Kasumi-1 (cell line): ENCODE measurements at places on chromosomes 11 and 22.

DNA sequence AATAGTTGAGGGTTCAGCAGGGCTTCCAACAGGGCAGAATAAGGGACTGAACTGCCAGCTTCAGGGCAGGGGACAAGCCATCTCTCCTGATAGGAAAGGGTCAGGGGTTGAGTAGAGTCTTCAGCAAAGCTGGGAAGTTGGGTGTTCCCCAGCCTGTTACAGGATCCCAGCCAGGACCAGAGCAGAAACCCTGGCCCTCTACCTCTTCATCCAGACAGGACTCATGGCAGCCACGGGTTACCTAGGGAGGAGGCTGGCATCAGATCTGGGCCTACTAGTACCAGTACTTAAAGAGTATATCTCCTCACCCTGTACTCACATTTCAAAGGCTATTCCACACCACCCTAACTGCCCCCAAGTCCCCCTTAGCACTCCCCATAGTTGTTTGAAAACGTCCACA, 2.4 kb upstream of the TAF10 start:
- no peak for DNase-seq

GRCh38 chr22:27825174-27825573, 23.6 kb upstream of the MN1 start:
- peak; percentile 8 for DNase-seq

- DNase-seq, result no peak
Measured at GRCh38 chr11:12840871-12841660, 166.8 kb downstream of the TEAD1 start.

GRCh38 chr11:66225066-66225465, 43.4 kb upstream of the RAB1B start:
- DNase-seq, result no peak

GRCh38 chr11:10498426-10499250, 42.3 kb downstream of the RNF141 start:
- DNase-seq, result no peak

DNA sequence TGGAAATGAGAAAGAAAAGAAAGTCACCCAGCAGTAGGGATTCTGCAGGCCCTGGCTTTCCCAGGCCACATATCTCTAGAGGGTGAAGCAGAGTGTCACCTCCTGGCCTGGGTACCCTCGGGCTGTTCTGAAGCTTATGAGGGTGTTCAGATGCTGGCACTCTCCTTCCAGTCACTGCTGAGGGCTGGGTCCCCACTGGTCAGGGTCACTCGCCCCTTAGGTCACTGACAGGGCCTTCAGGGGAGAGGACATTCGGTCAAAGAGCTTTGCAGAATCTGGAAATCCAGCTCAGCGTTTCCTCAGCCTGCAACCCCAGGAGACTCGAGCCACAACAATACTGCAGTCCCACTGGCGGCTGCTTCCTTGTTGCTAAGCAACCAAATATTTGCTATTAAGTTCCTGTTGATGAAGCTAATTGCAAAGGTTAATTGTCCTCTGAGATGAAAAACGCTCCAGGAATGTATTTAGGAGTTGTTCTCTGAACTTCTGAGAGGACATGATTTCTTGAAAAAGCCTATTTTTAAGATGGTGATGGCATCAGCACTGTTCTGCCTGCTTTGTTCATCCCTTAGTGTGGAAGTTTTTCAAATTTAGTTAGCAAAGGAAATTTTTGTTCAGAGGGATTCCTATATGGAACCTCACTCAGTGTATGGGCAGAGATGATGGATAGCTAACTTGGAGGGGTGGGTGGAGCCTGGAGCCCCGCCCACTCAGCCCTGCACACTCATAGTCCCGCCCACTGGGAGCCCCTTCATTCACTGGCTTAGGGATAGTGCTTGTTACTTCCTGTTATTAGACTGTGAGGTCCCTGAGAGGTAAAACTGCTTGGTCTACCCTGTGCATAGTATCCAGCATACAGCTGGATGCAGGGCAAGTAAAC, 109.2 kb downstream of the CSNK2A3 start:
- DNase-seq, result peak; percentile 23

GRCh38 chr11:73783483-73784020, 4.1 kb upstream of the MRPL48 start:
- no peak for DNase-seq

DNA sequence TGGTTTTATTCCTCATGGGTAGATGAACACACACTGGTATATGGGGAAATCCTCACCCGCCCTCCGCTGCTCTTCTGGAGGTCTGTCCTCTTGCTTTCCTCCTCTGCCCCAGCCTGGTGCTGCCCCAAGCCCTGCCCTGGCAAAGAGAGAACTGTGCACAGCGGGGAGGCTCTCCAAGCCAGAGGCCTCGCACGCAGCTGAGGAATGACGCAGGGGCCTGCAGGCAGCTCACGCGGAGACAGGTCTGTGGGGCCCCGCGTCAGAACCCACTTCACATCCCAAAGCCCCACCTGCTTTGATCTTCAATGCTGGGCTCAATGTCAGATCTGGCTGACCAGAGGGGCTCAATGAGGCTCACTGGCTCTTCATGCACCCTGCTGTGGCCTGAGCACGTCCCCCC, 10.0 kb downstream of the GATD1 start:
- no peak for DNase-seq

- DNase-seq, result no peak
Measured at GRCh38 chr11:112822478-112823274, 138.5 kb upstream of the NCAM1 start.

GRCh38 chr22:37982938-37983859, 1.2 kb downstream of the SOX10 start:
- DNase-seq, result no peak

- no peak for DNase-seq
Measured at GRCh38 chr11:97290464-97291041, 900.7 kb downstream of the JRKL start.

GRCh38 chr11:10927538-10927937, 69.7 kb upstream of the ZBED5 start:
- no peak for DNase-seq

DNA sequence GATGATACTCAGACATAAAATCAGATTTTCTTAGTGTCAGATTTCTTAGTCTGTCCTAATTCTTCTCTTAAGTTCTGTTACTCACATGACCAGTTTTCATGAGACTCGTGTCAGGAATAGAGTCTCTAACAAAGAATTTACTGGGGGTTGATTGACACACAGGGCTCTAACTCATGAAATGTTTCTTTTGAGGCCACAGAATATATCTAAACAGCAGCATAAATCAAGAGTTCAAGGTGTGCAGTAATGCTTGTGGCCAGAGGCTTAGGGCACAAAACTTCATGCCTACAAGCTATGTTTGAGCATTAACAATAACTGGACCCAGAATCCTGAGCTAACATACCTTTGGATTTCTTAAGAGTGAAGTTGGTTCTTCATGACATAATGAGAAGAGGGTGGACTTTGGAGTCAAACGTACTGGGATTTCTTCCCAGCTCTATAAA, 237.2 kb downstream of the DDX10 start:
- DNase-seq, result no peak

DNA sequence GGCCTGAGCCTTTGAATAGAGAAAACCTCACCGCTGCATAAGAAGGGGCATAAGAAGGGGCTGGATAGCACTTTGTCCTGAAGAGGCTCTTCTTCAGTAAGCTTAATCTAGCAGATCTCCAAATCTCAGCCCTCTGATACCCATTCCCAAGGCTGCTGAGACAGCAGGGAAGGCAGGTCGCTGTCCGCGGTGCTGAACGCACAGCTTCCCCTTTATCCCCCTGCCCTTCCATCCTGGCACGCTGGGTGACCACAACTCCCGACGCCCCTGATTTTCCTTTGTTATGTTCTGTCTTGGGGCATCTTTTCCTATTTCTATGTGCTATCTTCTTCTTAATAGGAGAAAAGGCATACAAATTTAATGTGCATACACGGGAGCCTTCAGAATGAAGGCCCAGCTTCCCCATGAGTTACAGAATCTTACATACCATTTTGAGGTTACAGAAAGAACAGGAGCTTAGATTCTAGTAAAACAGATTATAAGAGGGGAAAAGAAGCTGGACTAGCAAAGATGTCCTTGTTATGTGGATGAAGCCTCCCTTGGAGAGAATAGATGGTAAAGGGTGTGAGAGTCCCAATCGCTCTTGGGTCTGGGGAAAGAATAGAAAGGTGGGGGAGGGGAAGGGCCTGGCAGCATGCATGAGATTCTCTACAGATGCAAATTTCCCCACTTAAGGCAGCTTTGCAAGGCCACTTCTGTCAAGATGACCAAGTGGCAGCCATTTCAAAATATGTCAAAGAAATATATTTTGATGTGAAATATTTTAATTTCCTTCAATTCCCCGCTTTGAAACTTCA, 5.7 kb upstream of the SULT4A1 start:
- DNase-seq, result peak; percentile 46

- DNase-seq, result no peak
Measured at GRCh38 chr11:77324508-77324907, 23.0 kb upstream of the GDPD4 start.

- DNase-seq, result no peak
Measured at GRCh38 chr11:95702526-95702925, 87.1 kb downstream of the FAM76B start.

DNA sequence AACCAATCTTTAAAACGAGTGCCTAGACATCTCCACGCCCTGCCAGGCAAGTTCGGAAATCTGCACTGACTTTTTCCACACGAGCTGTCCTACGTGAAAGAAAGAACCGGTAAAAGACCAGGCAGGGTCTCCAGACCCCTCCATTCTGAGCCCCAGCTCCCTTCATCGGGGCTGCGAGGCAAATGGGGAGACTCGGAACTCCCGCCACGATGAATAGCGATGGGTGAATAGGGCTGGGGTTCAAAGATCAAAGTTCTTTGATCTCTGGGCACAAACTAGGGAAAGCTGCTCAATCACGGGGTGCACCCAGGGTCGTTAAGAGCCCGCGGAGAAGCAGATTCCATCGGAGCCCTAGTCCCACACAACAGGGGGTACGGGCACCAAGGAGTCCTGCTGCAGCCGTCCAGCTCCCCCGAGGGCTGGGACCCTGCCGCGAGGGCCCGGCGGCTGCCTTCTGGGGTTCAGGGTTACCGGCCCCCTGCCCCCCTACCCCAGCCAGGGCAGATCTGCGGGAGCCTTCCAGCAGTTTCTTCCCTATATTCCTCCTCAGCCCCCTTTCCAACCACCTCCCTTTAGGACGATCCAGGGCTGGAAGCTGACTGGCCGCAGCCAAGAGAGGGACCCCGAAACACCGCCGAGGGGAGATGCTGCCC, 1.1 kb downstream of the LRP4 start:
- no peak for DNase-seq

GRCh38 chr22:39214006-39214382, 30.8 kb downstream of the PDGFB start:
- DNase-seq, result no peak
